ENCODE measurements at places on chromosomes 13 and 19. TPM values are rescaled to one million over a fixed set of nuclear protein-coding genes. Genes with fewer than 3 reads are reported as not detected.

- DNase-seq = peak; percentile 58
- H3K36me3 ChIP-seq = no peaks in the 10 kb centered on the region
- no peak overlapping the region for H3K27ac ChIP-seq
- peaks cover 34% of the 10 kb centered on the region for H3K4me1 ChIP-seq
- H3K27me3 ChIP-seq = no peaks in the 10 kb centered on the region
Measured at GRCh38 chr13:24087605-24088225, 72.8 kb upstream of the SPATA13 start.

LMTK3 gene
- total RNA-seq = 0.04 TPM

C19orf12 gene
- total RNA-seq = 21.6 TPM

GRCh38 chr13:40595693-40596092, 70.7 kb downstream of the FOXO1 start:
- H3K27me3 ChIP-seq = no peaks in the 10 kb centered on the region
- no peaks in the 10 kb centered on the region for H3K36me3 ChIP-seq
- H3K4me1 ChIP-seq = peaks cover 6% of the 10 kb centered on the region
- no peak for DNase-seq

ARGLU1 gene
- total RNA-seq = 79.1 TPM

DNA sequence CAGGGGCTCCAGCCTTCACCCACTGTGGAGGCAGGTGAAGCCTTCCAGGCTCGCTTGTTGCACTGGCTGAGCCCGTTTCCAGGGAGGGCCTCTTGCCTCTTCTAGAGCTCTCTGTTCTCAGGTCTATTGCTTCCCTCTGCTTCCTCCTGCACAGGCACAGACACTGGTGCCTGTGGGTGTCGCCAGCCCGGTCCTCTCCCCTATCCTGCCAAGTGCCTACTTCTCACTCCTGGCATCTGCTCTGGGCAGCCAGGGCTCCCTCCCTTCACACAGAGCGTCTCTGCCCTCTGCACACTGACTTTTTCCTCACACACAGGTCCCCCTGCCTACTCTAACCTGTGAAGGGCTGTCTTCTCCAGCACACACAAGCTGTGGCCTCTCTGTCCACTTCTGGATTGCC, 60.3 kb downstream of the SLC7A9 start:
- no peaks in the 10 kb centered on the region for H3K4me1 ChIP-seq
- no peak overlapping the region for H3K27ac ChIP-seq
- no peak for DNase-seq
- no peaks in the 10 kb centered on the region for H3K36me3 ChIP-seq
- H3K27me3 ChIP-seq = no peaks in the 10 kb centered on the region

DNA sequence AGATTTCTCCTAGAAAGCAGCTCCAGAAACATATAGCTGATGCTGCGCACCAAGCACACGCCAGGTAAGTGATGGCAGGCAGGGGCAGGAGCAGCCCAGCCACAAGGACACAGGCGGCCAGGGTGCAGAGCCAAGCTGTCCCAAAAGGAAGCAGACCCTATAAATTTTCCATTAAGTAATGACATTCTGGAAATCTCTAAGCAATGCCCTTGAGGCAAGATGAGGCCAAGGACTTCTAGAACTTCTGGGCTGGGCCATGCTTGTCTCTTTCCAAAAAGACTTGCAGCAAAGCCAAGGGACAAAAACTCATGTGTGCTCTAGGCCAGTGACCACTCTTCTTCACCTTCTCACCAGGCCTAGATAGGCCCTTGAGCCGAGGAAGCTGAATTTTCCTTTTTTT, 42.2 kb upstream of the EPHX3 start:
- no peak overlapping the region for H3K4me3 ChIP-seq
- H3K4me1 ChIP-seq = peaks cover 49% of the 10 kb centered on the region
- DNase-seq = peak; percentile 72
- H3K27me3 ChIP-seq = no peaks in the 10 kb centered on the region

GRCh38 chr13:113591750-113592149, 7.2 kb downstream of the TFDP1 start:
- no peak overlapping the region for H3K4me3 ChIP-seq
- no peak overlapping the region for H3K27ac ChIP-seq
- H3K27me3 ChIP-seq = no peaks in the 10 kb centered on the region
- peaks cover 35% of the 10 kb centered on the region for H3K36me3 ChIP-seq
- DNase-seq = no peak

- DNase-seq = no peak
- H3K4me1 ChIP-seq = peaks cover 33% of the 10 kb centered on the region
- H3K27me3 ChIP-seq = no peaks in the 10 kb centered on the region
- peak overlapping the region; percentile 61 for H3K4me3 ChIP-seq
Measured at GRCh38 chr19:46714444-46715106, 2.3 kb downstream of the PRKD2 start.

DNA sequence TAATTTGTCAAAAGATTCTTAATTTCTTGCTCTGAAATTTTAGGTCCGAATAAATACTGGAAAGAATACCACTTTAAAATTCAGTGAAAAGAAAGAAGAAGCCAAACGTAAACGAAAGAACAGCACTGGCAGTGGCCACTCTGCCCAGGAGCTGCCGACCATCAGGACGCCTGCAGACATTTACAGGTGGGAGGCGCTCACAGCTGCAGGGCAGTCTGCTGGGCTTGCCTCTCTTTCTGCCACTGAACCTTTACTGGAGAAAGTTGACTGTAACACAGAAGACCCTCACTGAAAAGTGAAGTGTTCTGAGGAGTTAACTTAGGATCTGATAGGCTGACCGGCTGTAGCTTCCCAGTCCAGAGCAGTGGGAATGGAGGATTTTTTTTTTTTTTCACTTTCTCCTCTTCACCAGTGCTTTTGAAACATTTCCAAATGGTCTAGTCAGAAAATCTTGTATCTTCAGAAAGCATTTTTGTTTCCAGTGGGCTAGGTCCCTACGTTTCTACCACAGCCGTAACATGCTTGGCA, 69.1 kb downstream of the URI1 start:
- peaks cover 18% of the 10 kb centered on the region for H3K36me3 ChIP-seq
- H3K4me1 ChIP-seq = no peaks in the 10 kb centered on the region
- H3K4me3 ChIP-seq = no peak overlapping the region
- no peak for DNase-seq
- no peak overlapping the region for H3K27ac ChIP-seq

ZNF492 gene
- total RNA-seq = 1.4 TPM

HSPB6 gene
- 46.7 TPM for total RNA-seq

- no peaks in the 10 kb centered on the region for H3K27me3 ChIP-seq
- no peak overlapping the region for H3K4me3 ChIP-seq
- no peak overlapping the region for H3K27ac ChIP-seq
- DNase-seq = no peak
Measured at GRCh38 chr13:48398450-48399095, 14.3 kb downstream of the LPAR6 start.
